RCC 7860 (cell line): ENCODE measurements at places on chromosomes 2 and 18.

GRCh38 chr2:68356599-68357239, 8.4 kb upstream of the PLEK start:
- no peak for DNase-seq

GRCh38 chr2:227349989-227350612, 25.1 kb downstream of the MFF start:
- DNase-seq, result no peak

DNA sequence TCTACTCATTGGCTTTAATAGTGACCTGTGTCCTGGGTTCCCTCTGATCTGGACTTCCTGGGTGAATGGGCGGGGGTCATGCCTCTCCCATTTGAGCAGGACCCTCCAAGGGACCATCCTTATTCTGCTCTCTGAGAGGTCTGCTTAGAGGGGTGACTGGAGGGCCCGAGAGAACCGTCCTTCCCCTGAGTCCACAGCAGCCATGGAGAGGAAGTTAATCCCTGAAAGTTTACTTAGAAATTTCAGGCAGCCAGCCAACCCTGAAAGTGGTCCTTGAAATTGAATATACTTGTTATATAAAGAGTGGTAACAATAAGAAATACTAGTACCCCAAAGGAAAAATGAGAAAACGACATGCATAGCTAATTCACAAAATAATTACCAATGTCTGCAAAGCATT, 226.1 kb downstream of the DYSF start:
- no peak for DNase-seq

DNA sequence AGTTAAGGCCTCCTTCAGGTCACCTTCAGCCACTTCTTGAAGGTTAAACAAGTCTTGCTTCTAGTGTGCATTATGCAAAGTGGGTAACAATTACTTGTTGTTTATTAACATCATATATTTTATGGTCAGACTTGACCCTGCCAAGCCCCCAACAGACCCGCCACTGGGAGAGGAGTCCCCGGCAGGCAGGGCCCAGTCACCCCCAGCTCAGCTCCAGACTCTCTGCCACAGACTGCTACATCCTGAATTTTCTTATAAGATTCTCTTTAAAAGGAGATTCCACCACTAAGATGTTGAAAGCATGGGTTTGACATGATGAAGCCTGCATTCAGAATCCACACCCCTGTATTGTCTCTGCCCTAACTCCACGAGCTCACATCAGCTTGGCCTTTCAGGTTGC, 174.3 kb upstream of the ARL4C start:
- DNase-seq, result no peak

GRCh38 chr2:195238826-195239225, 418.2 kb upstream of the SLC39A10 start:
- no peak for DNase-seq

GRCh38 chr2:2933426-2933825, 444.2 kb downstream of the EIPR1 start:
- no peak for DNase-seq

DNA sequence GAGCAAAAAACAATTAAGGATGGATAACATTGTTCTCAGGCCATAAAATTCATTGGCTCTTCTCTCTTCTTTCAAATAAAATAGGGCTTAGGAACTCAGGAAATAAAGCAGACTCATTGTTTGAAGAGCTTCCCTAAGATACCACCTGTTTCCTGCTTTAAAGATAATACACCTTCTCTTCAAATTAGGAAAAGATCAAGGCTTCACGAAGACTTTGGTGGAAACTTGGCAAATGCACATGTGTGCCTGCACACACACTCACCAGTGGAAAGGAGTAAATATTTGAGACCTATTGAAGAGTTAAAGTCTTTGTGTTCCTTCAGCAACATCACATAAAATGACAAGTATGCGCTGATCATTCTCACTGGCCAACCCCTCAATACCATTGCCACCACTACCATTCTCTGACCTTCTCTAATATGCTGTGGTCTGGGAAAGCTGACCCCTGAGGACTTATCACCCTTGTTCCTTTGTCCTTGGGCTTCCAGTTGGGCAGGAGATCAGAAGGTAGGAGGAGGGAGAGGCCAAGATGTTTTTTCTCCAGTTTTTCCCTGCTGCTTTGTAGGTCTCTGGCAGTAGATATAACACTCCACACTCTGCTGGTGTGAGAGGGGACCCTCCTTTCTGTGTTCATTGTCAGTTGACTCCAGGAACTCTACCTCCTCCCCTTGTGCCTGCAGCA, 53.5 kb upstream of the SPOPL start:
- DNase-seq, result no peak

- no peak for DNase-seq
Observed at GRCh38 chr2:120320318-120320851, 25.6 kb upstream of the INHBB start.

DNA sequence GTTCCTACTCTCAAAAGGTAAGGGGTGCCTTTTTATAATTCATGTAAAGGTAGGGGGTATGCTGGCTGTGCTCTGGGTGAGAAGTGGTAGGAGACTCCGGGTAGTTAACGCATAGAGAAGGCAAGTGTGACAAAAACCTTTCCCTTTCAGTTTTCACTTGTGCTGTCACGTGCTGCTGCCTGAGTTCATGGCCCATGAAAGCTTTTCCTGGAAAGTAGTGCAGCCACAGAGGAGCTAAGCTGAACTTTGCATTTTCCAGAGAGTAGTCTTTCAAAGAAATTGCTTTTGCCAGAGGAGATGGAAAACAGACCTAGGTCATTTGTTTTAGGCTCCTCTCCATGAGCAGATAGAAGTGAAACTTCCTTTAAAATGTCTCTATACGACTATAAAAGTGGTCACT, 44.7 kb downstream of the THSD7B start:
- DNase-seq, result no peak

DNA sequence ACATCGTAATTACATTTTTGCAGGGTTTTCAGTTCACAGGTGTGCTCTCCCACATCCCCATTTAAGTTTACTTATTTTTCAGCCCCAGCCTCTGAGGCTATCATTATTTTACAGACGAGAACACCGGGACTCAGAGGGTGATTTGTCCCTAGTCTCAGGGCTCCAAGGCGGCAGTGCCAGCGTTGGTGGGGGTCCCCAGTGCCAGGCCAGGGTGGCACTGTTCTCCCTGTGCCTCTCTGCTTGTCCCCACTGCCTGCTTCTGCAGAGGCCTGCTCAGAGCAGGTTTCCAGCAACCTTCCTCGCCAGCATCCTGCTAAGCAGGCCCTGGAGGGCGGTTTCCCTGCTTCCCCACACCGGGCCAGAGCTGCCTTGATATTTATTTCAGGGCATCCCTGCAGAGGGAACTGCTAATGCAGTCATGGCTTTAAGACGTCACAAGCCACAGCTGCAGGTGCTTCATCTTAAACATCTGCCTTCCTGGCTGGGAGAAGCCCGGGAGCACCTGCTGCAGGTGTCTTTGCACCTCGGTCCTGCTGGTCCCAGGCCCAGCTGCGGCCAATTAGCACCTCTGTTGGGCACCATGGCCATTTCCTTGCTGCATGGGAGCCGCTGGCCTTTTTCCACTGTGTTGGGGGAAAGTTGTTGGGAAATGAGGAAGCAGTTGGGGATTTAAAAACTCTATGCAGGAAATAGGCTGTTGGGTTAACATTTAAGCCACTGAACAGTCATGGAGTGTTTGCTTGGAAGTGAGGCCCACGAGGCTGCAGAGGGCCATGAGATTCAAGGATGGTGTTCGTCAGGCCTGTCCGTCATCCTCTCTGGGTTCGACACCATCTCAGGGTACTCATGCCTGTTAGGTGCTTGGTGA, 22.8 kb downstream of the HPCAL1 start:
- no peak for DNase-seq

DNA sequence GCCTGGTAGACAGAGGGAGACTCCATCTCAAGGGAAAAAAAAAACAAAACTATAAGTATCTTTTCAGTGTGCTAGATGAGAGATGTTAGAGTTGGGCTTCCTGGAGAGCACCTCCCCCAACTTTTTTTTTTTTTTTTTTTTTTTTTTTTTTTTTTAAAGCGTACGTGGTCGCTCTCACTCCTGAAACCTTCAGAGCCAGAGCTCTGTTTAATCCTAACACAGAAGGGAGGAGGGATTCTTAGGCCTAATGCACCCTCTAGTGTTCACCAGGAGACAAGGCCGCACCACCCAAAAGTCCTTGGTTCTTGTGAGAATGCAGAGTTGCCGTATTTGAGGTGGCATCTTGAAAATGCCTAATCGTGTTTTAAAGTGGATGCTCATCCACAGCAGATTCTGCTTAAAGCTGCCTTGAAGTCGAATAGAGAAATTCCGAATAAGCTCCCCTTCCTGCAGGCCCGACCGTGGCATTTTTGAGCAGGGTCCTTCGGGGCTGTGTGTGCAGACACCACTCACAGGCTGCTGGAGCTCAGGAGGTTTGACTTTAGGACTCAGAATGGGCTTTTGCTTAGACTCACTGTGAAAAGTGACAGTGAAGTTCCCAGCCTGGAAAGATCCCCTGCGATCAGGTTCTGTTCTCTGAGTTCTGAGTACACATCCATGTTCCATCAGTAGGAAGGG, 252.6 kb downstream of the AGAP1 start:
- peak; percentile 63 for DNase-seq

- no peak for DNase-seq
Observed at GRCh38 chr2:227804975-227805374, 8.7 kb upstream of the CCL20 start.

- no peak for DNase-seq
Observed at GRCh38 chr2:197278799-197279763, 31.5 kb downstream of the ANKRD44 start.

GRCh38 chr18:10739152-10739551, 213.3 kb downstream of the NAPG start:
- DNase-seq, result no peak

- no peak for DNase-seq
Observed at GRCh38 chr2:43034242-43034619, 192.2 kb downstream of the ZFP36L2 start.

GRCh38 chr2:147846412-147847081, 1.7 kb downstream of the ACVR2A start:
- no peak for DNase-seq

GRCh38 chr2:181367411-181367810, 89.8 kb upstream of the ITGA4 start:
- DNase-seq, result no peak

DNA sequence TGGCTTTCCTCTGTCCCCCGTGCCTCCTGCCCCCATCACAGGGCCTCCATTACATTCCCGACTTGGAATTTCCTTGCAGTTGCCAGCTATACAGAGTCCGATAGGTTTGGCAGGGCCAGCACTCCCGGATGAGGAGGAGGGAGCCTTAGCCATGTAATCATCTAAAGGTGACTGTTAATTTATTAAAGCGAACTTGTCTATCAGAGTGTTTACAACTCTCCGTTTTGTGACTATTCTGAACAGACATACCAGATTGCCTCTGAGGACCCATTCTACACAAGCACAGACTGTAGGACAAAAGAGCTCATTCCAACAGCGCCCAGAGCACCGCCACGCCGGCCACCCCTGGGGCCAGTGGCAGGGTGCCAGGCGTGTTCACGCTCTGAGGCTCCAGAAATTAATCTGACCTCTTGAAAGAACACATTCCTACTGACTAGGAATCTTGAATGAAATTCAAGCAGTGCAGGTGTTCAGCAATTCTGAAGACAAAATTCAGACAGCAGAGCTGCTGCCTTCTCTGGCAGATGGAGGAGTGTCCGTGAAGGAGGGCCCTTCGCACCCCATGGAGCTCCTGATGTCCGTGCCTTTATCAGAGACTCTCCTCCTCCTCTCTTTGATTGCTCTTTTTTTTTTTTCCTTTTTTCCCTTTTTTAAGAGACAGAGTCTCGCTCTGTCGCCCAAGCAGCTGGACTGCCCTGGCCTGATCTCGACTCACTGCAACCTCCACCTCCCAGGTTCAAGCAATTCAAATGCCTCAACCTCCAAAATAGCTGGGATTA, 58.1 kb upstream of the RALBP1 start:
- DNase-seq, result peak; percentile 79

DNA sequence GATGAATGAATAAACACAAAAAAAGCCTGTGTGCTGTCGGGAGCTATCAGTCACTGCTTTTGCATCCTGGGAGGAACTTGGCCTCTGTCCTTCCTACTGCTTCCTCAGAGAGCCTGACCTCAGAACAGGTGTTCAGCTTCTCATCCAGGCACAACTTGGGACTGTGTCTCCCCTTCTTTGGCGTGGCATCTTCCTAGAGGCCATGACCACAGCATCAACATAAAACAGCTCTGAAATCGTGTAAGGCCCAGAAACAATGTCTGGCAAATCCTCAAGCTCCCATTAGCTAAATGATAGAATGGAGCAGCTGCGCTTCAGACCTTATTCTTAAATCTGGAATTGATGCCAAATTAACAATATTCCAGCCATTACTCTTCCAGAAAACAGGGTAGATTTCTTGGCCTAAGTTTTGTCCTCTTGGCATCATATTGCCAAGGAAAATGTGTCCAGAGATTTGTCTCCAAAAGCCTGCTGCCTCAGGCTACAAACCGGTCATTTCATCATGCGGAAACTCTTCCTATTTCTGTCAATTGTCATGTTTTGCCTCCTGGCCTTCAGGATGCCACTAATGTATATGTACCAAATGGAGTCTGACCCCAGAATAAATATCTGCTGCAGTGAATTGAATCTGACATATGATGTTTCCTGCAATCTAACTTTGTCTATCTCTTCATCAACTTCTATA, 53.2 kb upstream of the RAB27B start:
- no peak for DNase-seq

DNA sequence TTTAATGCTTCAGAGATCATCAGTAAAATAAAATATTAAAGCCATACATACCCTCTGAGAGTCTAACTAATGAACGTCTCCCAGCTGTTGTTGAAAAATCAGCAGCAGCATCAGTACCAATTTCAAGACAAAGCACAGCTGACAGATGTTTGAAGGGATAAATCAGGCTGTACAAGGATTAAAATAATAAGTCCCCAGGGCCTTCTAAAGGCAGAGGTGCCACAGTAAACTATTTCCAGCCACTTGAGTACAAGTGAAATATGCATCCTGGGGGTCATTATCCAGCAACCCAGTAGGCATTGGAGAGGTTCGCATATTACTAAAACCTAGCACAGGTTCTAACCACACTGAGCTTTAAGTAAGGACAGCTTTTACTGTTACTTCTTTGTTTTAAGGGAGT, 76.9 kb downstream of the NXPH2 start:
- DNase-seq, result no peak

- DNase-seq, result no peak
Observed at GRCh38 chr2:136118819-136119716, 1.1 kb upstream of the CXCR4 start.

GRCh38 chr2:88735853-88736252, 44.4 kb downstream of the RPIA start:
- peak; percentile 54 for DNase-seq

DNA sequence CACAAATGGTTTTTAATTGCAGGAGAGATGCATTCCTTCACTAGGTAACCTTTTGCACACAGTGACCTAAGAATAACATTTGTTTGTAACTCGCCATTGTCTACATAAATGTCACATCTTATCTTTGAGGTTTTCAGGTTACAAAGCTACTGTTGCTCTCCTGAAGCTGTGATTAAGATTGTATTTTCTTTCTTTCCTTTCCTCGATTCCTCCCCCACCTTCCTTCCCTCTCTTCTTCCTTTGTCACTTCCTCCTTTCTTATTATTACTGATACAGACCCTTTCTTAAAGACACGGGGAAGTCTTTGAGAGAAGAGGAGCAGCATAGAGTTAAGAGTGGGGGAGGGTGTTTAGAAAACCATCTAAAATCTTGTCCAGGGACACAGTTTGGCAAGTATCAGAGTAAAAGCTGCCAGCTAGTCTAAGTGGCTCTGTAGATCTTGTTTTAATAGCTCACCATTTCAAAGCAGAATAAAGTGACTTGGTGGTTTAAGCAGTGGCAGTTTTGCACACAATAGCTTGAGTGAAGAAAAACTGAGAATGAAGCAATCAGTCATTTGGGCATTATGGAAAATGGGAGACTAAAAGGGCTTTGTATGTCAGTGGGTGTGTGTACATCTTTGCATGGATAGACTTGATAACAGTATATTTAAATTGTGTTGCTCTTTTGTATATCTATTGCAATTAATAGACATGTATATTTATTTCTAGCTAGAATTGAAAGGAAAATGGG, 10.9 kb downstream of the CERS6 start:
- no peak for DNase-seq
